A549 treated with GW870086 at 1 μM for 4 hours (cell line): ENCODE measurements at places on chromosomes 6 and 20. TPM values are rescaled to one million over a fixed set of nuclear protein-coding genes. Genes with fewer than 3 reads are reported as not detected.

The NNAT gene
- total RNA-seq = not detected in 5 replicates

The BMP7 gene
- total RNA-seq = 0.33 to 0.55 TPM (median 0.38 TPM) in 5 replicates

The CPXM1 gene
- total RNA-seq = not detected in 5 replicates

The PDYN gene
- total RNA-seq = not detected in 5 replicates

The SLC12A5 gene
- 11.7 to 15.2 TPM (median 15.1 TPM) in 5 replicates for total RNA-seq

The SPTLC3 gene
- 0.06 to 0.21 TPM (median 0.09 TPM) in 3 of 5 replicates, not detected in the others for total RNA-seq

The GNRH2 gene
- 0.29 to 0.59 TPM (median 0.32 TPM) in 4 of 5 replicates, not detected in the other for total RNA-seq

The FAM209B gene
- total RNA-seq = 0.21 to 0.72 TPM (median 0.48 TPM) in 5 replicates

The MMP24 gene
- 23.8 to 34.6 TPM (median 31.0 TPM) in 5 replicates for total RNA-seq

The OGFR gene
- total RNA-seq = 40.7 to 46.4 TPM (median 43.3 TPM) in 5 replicates

The OR12D3 gene
- total RNA-seq = not detected in 5 replicates

The EPHA7 gene
- 0.05 to 0.18 TPM (median 0.09 TPM) in 5 replicates for total RNA-seq

The PRRC2A gene
- total RNA-seq = 66.6 to 89.8 TPM (median 85.0 TPM) in 5 replicates

The FOXQ1 gene
- 3.9 to 6.7 TPM (median 5.8 TPM) in 5 replicates for total RNA-seq

The SLC24A3 gene
- total RNA-seq = 0.07 TPM in 1 of 5 replicates, not detected in the others

The MPIG6B gene
- total RNA-seq = not detected in 5 replicates

The NOX3 gene
- total RNA-seq = not detected in 5 replicates

The PAX1 gene
- not detected in 5 replicates for total RNA-seq

The HAO1 gene
- not detected in 5 replicates for total RNA-seq

The ELOVL5 gene
- total RNA-seq = 59.6 to 76.0 TPM (median 68.0 TPM) in 5 replicates

The POM121L2 gene
- total RNA-seq = not detected in 5 replicates

The BPIFB4 gene
- total RNA-seq = not detected in 5 replicates

The GPR63 gene
- 0.32 to 0.65 TPM (median 0.42 TPM) in 5 replicates for total RNA-seq

The ZSWIM1 gene
- total RNA-seq = 4.8 to 6.4 TPM (median 5.8 TPM) in 5 replicates

The STMN3 gene
- total RNA-seq = 8.1 to 11.1 TPM (median 10.3 TPM) in 5 replicates

The PPDPF gene
- 275 to 371 TPM (median 312 TPM) in 5 replicates for total RNA-seq

The GJA10 gene
- not detected in 5 replicates for total RNA-seq

The MARCKS gene
- 11.0 to 19.6 TPM (median 17.1 TPM) in 5 replicates for total RNA-seq

The OR2J3 gene
- total RNA-seq = not detected in 5 replicates

The BPIFA1 gene
- not detected in 5 replicates for total RNA-seq

The ZC2HC1B gene
- total RNA-seq = not detected in 5 replicates

The MTCH1 gene
- 112 to 135 TPM (median 133 TPM) in 5 replicates for total RNA-seq

The CLPSL2 gene
- 0.79 to 2.0 TPM (median 1.3 TPM) in 4 of 5 replicates, not detected in the other for total RNA-seq

The CD93 gene
- total RNA-seq = 0.02 to 0.03 TPM in 2 of 5 replicates, not detected in the others

The TPBG gene
- 37.2 to 43.3 TPM (median 41.9 TPM) in 5 replicates for total RNA-seq

The SSTR4 gene
- 0.12 to 0.26 TPM (median 0.19 TPM) in 5 replicates for total RNA-seq

The STK4 gene
- total RNA-seq = 11.1 to 14.8 TPM (median 14.0 TPM) in 5 replicates

The ZBTB12 gene
- 3.1 to 4.0 TPM (median 3.5 TPM) in 5 replicates for total RNA-seq

The SLC17A5 gene
- 12.0 to 14.0 TPM (median 13.4 TPM) in 5 replicates for total RNA-seq

The SASH1 gene
- total RNA-seq = 2.2 to 3.3 TPM (median 2.8 TPM) in 5 replicates

The SFTA2 gene
- not detected in 5 replicates for total RNA-seq

The TRIM10 gene
- total RNA-seq = not detected in 5 replicates

The SLC17A1 gene
- total RNA-seq = 0.12 TPM in 1 of 5 replicates, not detected in the others
